ENCODE measurements at places on chromosomes 11 and 22.

DNA sequence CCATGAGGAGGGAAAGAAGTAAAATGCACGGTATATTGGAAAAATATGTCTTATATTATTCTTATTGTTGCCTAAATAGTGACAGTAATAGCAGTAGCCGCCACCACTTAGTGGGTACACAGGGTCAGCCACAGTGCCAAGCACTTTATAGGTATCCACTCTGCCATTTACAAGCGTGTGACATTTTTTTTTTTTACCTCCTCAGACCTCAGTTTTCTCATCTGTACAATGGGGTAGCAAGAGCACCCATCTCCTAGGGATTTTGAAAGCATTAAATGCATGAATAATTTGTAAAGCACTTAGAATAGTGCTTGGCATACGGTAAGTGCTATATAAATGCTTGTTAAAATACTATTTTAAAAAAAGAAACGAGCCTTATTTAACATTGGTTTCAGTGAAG, 8.9 kb downstream of the RTN4RL2 start:
- no peak for DNase-seq

- DNase-seq: no peak
Observed at GRCh38 chr11:11073996-11074395, 216.1 kb upstream of the ZBED5 start.

GRCh38 chr11:73980001-73980961, 2.4 kb downstream of the UCP2 start:
- peak; percentile 67 for DNase-seq

DNA sequence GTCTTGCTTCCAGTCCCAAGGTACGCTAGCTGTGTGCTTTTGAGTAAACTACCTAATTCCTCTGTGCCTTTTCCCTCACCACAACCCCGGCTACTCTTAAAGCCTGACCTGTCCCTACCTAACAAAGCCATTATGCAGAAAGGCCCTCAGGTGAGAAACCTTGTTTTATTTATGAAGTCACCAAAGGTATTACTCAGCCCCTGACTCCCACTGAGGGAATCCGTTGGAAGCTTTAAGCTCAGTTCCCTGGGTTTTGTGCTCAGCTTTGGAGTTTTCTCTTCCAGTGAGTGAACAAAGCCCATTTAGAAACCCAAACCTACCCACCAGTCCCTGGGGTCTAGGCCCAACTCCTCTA, 90.9 kb downstream of the APIP start:
- no peak for DNase-seq

DNA sequence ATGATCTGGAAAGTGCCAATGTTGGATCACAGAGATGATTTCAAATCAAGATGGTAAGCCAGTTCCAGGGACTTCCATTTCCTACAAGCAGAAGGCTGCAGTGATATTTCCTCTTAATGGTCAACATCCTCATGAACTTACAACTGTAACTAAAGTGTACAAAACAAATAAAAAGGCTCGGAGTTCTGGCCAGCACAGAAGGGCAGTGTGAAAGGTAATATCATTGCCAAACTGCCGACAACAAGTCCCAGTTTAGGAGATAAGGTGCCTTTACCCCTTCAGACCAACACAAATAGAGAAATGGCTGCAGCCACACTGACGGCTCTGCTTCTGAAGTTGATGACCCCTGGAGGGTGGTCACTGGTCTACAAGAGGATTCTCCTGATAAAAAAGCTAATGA, 91.1 kb downstream of the ETS1 start:
- no peak for DNase-seq

- DNase-seq: no peak
Observed at GRCh38 chr22:48047722-48048500, 1285.5 kb downstream of the TBC1D22A start.

DNA sequence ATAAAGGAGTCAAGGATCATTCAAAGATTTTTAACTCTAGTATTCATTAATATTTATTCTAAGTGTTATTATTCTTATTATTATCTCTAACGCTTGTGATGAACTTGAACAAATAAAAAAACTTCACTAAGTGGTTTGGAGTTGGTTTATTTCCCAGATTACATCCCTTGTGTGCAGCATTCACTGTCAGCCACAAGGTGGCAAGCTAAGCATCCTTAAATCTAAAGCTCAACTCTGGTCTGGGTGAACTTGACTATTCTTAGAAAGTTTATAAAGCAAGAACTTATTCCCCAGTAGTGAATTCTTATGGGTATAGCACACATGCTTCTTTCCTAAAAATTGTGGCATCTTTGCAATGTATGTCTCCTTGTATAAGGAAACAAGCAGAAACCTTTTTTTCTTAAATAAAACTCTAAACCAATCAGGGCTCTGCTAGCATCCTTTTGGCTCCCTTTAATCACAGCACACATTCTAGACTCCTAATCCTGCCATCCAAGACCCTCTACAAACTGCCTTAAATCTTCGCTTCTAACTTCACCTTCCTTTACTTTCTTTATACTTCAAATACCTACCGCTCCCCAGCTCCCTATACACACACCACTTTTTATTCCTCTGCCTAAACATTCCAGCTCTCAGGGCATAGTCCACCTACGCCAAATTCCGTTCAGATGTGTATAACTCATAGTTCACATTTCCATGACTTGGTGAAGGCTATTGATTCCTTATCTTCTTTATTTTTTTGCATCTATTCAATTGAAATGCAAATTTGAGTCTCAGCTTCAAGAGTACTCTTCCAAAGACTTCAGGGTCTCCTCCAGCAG, 1068.8 kb downstream of the DLG2 start:
- DNase-seq: no peak

- no peak for DNase-seq
Observed at GRCh38 chr11:128207861-128208321, 379.5 kb downstream of the ETS1 start.

DNA sequence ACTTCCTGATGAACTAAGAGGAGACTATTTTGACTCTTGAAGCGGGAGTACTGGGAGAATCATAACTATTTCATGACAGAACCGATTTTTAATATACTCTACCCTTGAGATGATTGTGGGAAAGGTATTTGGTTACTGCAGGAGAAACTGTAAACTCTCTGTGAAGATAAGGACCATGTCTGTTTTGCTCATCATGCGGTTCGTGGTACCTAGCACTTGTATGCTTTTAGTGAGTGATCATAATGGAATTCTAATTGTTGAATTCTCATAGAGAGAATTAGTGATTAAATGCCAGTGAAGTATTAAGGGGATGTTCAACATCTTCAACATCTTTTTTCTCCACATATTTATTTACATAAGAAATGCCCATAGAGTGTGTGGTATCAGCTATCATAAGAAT, 11.4 kb downstream of the AASDHPPT start:
- no peak for DNase-seq

DNA sequence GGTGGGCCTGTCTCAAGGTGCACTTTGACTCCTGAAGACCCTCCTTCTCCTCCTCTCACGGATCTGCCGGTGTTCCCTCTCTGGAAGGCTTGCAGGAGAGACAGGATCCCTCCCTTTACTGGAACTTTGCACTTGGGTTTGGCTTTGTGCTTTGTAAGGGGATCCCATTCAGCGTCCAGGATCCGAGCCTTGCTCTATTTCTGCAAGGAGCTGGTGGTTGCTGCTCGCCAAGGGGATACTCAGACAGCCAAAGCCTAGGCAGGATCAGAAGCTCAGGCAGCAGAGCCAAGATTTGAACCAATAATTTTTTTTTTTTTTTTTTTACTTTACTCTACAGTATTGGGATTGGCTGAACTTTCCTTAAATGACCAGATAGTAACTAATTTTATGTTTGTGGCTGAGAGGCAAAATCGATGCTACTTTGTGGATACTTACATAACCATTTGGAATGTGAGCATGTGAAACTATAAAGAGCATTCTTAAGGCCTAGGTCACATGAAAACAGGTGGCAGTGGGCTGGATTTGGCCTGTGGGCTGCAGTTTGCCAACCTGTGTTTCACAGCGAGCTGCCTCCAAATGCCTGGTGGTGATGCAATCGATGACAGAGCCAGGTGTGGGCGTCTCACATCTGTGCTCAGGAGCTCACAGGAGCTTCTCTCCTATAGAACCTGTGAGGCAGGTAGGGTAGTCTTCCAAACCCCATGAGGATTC, 25.2 kb downstream of the BCR start:
- no peak for DNase-seq

DNA sequence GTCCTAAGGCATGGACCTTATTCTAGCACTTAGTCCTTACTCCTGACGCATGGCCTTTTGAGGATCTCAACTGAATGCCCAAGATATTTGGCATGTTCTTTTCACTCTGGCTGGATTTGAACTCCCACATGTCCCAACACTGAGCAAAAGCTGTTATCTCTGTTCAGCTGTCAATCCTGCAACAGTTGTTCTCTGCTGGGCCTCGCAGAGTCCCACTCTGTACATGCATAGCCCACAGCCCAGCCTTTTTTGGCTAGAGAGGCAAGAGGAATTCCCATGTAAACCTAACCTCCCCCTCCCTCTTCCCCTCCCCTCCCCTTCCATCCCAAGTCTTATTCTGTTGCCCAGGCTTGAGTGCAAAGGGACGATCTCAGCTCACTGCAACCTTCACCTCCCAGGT, 21.8 kb upstream of the DRG1 start:
- no peak for DNase-seq

DNA sequence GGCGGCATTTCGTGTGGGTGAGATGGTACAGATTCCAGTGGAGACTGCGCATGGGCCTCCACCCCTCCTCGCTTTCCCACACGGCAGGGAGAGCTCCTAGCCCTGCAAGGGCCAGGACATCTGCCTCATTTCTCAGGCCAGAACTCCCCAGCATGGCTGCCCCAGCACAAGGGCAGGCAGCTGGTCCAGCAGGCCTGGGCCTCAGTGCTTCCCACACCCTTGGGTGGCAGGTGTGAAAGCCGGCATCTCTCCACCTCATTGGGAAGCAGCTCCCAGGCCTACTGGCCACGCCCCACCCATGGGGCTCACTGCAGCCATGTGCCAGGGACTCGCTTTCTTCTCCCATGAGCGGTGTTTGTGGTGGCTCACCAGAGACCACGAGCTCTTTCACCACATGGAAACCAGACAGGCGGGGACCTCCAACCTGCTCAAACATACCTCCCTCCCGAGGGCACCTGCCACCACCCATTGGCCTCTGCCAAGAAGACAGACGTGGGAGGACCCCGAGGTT, 79.1 kb downstream of the NAT10 start:
- DNase-seq: no peak

GRCh38 chr22:26922806-26923205, 265.4 kb downstream of the MIAT start:
- no peak for DNase-seq

- no peak for DNase-seq
Observed at GRCh38 chr22:43789452-43789851, 22.7 kb downstream of the EFCAB6 start.

- DNase-seq: no peak
Observed at GRCh38 chr11:112294688-112295340, 34.2 kb upstream of the PLET1 start.

- DNase-seq: no peak
Observed at GRCh38 chr22:20983081-20983771, 1.1 kb downstream of the LZTR1 start.

DNA sequence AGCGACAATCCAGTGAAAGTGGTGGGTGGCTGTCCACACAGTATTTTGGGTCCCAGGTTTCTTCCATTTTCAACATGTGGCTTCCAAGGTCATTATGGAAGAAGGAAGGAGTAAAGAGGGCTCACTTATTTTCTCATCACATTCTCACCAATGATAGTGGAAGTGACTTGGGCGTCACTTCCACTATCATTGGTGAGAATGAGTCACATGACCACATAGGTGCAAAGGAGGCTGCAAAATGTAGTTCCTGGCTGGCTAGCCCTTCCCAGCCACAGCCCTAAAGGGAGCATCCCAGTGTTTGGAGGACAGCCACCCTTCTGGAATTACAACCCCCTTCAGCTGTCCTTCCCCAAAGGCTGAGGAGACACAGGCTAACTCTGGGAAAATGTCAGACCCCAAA, 95.6 kb downstream of the TSPAN18 start:
- DNase-seq: no peak

- DNase-seq: no peak
Observed at GRCh38 chr11:1119604-1120146, 38.1 kb upstream of the MUC5AC start.

DNA sequence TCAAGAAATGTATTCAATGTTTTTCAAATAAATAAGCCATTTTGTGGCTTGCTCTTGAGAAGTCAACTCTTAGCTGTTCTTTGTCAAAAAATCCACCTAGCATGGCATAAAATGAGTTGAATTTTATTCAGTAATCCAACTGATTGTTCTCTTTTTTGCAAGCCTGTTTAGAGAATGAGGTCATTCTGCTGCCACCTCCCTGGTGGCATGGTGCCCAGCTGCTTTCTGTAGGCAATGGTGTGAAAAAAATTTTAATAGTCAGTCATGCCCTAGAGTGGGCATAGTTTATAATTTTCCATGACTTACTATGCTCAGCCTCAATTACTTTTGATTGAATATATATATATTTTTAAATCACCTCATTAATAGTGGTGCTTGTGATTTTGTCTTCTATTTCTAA, 177.2 kb downstream of the INSC start:
- DNase-seq: no peak

DNA sequence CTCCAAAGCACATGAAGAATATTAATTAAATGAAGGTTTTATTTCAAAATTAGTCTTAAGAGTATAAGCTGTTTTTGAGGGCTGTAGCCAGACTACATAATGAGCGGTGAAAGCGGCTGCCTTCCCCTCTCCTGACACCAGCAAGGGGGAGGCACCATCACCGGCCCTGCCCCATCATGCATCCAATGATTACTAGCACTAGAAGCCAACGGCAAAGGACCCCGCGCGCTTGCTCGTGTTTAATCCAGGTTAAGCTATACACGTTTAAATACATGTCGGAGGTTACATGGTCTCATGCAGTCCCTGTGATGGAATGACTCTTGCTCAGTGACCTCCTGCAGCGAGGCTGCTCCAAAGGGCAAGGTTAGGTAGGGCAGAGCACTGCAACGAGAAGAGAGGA, 50.3 kb downstream of the FEZ1 start:
- DNase-seq: no peak

DNA sequence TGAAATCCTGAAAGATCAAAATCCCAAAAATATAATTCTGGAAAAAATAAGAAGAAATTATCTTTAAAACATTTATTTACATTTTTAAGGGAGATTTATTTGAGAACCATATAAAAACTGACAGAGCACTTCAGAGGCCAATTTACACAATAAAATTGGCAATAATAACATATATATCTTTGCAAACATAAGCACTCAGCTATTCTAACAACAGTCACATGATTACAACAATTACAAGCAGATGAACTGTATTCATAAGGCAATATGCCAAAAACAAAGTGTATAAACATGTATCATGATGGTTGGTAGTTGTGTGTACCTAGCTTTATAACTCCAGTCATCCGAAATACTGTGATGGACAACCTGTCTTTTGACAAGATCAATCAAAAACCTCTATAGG, 17.7 kb upstream of the RASSF10 start:
- no peak for DNase-seq
